Stimulated activated CD8-positive, alpha-beta memory T cell treated with anti-CD3 and anti-CD28 coated beads, Interleukin-15, amount 100 ng/mL, for 24 hours (primary cell): ENCODE measurements at places on chromosomes 3 and 15.

GRCh38 chr3:156802821-156803606 lies 23.1 kb upstream of the LEKR1 start:
- no peak for DNase-seq

DNA sequence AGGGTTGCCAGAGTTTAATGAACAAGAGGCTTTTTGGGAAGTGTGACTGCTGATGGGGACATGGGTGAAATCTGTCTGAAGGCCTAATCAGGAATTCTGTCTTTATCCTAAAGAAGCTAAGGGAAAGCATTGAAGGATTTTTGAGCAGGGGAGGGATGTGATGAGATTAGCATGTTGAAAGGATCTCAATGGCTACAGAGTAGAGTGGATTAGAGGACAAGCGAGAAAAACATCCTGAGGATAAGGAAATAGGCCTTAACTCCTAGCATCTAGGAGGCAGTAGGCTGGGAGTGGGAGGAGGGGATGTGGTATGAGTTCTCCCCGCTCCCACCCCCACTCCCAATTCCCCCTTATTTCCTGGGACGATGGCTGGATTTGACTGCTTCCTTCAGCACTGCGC lies 35.1 kb upstream of the SNTN start:
- DNase-seq, result no peak

GRCh38 chr3:72397586-72397985 lies 450.7 kb downstream of the SHQ1 start:
- no peak for DNase-seq

- DNase-seq, result no peak
Measured at GRCh38 chr3:9179826-9180763, 69.4 kb downstream of the SRGAP3 start.

GRCh38 chr15:59039225-59039624 lies 51.8 kb downstream of the RNF111 start:
- no peak for DNase-seq

DNA sequence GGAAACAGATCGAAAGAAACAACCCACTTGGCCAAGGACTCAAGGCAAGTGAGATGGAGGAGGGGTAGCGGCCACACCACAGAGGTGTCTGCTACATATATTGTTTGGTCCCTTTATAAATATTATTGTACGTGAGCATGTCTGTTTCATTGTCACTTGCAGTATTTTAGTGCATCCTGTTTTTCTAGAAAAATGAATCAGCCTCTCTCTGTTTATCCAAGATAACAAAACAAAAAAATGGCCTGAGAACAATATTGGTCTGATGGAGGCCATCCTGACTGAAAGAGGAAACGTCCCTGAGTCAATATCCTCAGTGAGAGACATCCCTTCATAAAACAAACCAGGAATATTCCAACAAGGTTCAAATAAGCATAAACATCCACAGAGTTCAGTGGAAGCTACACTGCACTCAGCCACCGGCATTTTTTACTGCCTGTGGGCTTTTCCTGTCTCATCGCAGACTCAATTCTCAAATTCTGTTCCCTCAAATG lies 42.0 kb downstream of the WWTR1 start:
- DNase-seq, result no peak

GRCh38 chr3:32443478-32443877 lies 51.8 kb downstream of the CMTM7 start:
- DNase-seq, result no peak

DNA sequence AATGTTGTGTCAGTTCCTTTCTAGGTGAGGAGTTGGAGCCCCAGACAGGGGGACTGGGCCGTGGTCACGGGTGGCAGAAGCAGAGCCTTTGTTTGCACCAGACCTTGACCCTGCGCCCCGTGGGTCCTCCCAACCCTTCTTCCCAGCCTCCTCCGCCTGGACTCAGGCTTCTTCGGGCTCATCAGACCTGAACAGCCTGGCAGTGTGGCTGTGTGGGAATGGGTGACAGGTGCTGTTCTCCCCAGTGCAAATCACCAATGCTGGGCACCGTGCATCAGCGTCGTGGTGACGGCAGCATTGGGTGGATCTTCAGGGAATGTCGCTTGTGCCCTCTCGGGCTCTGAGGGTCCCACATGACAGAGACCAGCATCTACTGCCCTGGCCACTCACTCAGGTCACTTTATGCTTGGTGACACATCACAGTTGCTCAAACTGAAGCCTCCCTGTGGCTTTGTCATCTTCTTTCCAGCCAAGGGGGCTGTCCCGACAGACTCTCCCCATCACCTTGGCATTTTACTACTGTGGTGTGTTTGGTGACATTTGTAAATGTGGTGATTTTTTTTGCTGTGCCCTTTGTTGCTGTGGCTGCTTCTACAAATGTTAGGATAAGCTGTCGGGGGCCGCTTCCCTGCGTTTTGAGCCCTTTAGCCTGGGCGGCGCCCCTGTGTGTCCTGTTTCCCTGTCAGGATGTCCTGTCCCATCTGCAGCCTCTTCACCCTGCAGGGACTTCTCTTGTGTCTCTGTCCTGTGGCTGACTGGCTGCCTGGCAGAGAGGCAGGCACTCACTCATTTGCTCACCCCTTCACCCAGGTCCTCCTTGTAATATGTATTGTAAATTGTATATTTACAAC lies 14.5 kb downstream of the APBA2 start:
- DNase-seq, result no peak

DNA sequence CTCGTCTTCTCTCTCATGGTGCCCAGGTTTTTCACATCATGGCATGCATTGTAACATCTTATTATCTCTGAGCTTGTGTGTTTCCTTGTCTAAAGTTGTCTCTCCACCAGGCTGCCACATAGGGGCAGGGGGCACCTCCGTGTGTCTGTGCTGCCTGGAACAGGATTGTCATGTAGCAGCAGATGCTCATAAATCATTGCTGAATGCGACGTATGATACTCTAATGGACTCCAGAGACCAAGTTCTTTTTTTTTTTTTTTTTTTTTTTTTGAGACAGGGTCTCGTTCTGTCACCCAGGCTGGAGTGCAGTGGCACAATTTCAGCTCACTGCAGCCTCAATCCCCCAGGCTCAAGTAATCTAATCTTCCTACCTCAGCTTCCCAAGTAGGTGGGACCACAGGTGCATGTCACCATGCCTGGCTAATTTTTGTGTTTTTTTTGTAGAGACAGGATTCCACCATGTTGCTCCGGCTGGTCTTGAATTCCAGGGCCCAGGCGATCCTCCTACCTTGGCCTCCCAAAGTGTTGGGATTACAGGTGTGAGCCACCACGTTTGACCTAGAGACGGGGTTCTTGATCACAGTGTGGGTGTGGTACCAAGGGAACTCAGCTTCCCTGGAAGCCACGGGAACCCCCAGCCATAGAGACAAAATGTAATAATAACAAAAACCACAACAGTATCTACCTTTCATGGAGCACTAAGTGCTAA lies 4.7 kb upstream of the DNASE1L3 start:
- no peak for DNase-seq

DNA sequence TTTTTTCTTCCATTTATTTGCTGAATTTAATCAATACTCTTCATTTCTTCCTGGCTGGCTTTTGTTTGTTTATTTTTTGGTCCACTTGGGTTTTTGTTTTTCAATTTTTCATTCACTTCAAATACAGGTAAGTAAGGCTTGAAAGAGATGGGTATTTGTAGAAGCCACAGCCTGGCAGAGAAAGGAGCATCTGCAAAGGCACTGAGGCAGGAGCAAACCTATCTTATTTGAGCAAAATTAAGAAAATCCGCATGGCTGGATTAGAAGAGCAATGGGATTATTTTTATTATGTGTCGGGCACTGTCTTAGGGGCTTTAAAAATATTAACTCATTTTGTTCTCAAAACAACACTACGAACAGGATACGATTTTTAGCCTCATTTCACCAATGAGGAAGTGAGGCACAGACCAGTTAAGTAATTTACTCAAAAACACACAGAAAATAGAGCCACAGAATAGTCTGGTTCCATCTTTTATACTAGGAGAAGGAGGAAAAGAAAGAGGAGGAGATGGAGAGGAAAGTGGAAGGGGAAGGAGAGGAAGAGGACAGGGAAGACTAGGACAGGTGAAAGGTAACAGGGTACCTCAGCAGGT lies 35.1 kb upstream of the CCDC80 start:
- DNase-seq, result no peak

DNA sequence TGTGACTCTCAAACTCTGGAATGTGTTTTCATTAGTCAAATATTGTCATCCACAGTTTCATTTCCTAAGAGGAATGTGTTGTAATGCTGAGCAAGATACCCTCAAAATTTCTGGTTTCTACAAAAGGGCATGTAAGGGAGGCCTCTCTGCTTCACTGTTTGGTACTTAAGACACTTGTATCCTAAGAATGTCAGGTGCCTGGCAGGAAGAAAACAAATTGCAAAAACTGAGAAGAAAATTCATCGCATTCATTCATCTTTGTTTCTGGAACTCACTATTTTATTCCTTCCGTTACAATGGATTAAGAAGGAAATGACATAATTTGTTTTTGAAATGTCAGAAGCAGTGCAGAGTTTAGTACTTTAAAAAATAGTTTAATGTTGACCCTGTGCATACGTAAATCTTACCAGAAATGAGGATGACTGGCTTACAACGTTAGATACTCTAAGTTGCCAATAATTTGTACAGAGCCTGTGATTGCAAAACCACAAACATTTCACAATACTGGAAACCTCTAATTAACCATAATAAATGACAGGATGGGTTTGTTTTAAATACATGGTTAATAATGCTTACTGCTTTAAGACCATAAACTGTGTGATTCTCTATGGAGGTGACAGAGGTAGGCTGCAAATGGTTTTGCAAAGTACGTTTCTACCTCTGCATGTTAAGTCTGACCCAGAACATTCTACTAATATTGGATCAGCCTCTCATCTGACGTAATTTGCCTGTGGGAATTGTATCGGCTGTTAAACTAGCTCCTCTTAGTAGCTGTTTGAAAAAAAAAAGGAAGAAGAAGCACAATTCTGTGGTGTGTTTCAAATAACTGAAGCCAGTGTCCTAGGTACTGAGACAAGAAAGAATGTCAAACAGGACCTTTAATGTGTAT lies 477.8 kb downstream of the RBMS3 start:
- DNase-seq, result no peak

DNA sequence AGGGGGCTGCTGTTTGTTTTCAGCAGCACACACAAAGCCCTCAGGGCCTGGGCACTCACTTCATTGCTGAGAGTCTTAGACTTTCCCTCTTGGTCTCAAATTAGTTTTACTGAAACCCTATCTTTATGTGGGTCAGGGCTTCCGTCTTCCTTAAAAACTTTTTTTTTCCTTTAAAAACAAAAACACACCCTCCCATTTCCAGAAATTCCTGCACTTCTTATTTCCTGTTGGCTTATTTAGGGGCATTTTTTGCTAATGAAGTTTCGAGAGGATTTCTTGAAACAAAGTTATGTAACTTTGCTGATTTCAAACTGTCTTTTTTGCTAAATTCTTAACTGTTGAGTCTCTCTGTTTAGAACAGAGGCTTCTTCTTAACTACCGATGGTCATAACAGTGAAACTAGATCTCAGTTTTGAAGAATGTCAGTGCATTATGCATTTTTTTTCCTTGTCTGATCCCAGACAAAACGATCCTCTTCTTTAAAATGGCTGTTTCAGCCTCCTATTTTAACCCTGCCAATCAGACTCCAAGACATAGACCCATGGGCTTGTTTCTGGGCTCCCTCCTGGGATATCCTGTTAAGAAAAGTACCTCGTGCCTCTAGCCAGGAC lies 23.3 kb downstream of the ANAPC13 start:
- DNase-seq, result no peak

GRCh38 chr3:139108253-139108969 lies 63.7 kb upstream of the PRR23C start:
- no peak for DNase-seq

GRCh38 chr3:122227036-122227781 lies 43.7 kb downstream of the CASR start:
- DNase-seq, result no peak

- DNase-seq, result no peak
Measured at GRCh38 chr3:126117212-126117611, 33.3 kb upstream of the SLC41A3 start.

- no peak for DNase-seq
Measured at GRCh38 chr3:194323785-194324735, 27.1 kb downstream of the CPN2 start.

DNA sequence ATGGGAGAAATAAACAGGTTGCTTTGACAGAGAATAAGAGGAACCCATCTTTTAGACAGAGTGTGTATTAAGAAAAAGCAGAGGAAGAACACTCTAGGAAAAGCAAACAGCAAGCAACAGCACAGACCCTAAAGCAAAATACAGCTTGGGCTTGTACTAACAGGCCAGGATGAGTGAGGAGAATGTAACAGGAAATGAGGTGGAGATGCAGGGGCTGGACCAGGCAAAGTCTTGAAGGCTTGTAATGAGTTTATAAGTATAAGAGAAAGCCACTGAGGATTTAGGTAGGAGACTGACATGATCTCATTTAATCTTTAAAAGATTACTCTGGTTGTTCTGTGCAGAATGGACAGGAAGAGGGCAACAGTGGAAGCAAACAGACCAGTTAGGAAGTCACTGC lies 4.9 kb downstream of the UBR1 start:
- no peak for DNase-seq

DNA sequence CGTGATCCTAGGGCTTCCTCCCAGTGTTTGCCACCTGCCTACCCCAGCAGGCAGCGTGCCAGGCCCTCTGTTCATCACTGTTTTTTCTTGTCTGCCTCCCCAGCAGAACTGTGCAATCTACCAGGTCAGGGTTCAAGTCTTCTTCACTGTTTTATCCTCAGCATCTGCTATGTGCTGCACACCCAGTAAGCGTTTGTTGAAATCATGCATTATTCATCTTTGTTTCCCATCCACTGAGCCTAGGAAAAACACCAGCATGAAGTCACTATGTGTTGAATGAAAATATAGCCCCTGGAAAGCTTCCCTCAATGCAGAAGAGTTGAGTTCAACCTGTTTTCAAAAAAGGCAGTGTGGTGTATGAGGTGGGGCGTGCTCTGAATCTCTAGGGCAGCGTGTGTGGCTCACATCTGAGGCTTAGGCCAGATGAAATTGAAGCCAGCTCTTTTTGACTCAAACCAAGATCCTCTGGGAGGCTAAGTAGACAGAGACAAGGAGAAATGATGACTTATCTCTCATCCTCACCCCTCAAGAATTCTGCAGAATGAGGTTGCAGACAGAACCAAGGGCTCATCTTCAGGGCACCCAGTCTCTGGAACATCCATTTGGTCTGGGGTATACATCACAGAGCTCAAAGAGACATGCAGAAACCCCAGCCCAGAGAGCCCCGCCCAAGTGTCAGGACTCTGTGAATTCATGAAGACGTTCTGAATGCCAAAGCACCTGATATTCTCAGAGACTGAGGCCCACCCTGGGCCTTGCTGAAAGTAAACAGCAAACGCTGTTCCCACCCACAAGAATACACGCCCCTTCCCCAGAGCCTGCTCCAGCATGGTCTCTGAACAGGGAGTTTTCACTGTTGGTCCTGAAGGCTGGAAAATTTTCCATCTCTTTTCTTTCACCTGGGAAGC lies 5.7 kb upstream of the CAV3 start:
- DNase-seq, result no peak

DNA sequence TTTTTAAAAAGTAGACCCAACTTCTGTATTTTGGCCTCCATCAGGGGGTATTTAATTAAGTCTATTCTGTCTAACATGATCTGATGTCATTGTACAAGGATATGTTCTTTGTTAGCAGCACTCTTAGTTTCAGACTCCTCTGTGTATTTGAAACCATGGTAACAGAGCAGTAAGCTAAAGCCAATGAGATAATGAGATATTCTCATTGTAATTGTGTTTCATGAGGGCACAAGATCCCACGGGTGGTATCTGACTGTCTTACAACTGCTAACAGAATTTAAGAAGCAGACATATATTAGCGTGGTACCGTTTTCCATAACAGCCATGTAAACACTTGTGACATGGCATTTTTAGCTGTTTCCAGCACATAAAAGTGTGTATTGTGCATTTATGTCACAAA lies 251.2 kb upstream of the VEPH1 start:
- no peak for DNase-seq

- no peak for DNase-seq
Measured at GRCh38 chr15:78392430-78392829, 45.6 kb upstream of the IREB2 start.

GRCh38 chr3:115652738-115653137 lies 29.4 kb downstream of the GAP43 start:
- DNase-seq, result no peak
